ENCODE measurements at places on chromosomes 1 and 21.

DNA sequence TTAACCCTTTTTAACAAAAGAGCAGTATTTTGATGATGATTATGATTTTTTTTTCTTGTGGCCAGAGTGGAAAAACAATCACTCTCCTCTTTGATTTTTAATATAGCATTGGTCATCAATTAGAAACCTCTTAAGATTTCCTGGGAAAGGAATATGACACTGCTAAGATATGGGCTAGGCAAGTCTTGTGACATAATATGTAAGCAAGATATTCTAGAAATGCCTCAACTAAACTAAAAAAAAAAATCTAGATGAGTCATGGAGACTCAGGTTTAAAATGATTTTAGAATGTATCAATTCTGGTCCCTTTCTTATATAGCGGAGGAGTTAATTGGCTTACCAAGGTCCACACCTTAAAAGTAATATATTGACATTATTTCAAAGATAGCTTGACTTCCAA lies 60.3 kb upstream of the JUN start:
- no peak for DNase-seq

DNA sequence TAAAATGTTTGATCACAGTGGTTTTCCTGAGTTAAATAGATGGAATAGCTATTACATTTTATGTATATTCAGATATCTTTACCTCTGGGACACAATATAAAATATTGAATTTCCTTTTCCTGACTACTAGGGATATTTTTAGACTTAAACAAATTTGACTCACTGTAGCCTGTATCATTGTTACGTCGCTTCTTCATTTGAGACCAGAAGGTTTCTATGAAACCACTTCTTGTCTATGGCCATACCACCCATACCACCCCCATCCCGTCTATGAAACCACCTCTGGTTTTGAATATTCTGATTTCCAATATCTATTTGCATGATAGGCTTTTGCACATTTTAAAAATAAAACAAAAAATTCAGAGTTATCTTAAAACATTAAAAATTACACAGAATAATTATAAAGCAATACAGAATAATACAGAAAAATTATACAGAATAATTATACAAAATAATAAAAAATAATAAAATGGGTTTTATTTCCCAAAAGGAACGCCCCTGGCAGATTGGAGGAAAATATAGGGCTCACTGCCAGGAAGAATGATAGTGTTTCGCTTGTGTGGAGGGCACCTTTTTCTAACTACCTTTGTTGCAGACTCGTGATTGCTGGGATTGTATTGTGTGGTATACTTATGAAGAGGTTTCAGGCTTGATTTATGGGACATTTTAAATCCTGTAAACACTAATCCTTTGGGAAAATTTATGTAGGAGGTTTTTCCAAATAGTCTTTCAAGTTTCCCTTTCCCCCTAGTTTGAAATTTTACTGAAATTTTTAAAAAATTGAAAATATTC lies 4.7 kb downstream of the SPEN start:
- no peak for DNase-seq

- no peak for DNase-seq
Measured at GRCh38 chr1:166527752-166528151, 311.5 kb upstream of the POGK start.

DNA sequence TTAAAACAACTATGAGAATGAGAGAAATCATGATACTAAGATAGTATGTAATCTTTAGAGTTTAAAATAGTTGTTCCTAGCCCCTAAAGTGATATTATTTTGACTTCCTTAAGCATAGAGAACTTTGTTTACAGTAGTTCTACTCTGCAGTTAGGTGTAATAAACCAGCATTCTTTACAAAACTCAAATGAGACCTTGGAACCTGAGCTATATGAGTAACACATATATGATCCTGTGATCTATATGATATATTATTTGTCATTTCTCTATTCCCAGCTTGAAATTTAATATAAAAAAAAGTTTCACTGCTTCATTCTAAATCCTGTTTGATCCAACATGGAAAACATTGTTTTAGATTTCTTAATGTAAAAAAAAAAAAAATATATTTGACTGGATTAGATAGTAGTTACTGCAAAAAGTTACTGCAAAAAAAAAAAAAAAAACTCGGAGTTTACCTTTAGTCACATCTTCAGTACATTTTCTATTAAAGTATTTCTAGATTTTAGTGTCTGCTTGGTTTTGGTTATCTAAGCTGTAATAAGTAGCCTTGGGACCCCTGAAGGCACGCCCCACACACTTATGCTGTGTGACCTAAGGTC lies 463.8 kb downstream of the USP25 start:
- no peak for DNase-seq

DNA sequence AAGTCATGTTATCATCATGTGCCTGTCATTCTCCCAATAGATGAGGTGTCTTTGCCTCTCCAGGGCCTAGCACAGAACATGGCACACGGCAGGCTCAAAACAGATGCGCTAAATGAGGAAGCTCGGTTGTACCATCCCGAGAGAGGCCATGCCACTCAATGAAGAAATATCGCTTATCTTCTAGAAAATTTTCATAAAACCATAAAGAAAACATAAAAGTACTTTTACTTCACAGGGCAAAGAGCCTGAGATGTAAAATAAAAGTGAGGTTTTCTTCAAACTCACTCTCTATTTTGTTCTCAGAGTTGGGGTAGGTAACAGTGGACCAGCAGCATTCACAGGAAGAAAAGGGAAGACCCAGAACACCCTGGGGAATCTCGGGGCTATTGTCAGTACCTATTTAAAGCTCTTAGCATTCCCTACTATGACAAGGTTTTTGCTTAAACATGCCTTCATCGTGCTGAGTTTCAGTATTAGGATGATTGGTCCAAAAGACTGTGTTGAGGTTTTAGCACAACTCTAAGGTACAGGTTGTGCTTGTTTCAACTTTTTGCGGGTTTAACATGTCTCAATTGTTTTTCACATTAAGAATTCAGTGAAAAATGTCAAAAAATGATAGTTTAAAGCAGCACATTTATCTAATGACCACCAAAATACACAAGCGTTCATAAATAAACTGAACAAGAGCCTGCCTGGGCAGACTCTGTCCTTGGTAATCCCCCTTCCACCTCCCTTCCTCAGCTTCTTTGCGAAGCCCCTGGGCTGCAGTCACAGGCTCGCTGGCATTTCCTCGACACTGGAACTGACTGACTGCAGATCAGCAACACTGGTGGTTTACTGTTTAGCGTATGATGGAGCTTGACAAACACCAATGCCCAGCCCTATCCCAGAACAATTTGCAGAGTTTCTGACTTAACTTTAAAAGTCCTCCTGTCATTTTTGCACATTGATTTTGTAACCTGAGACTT lies 55.6 kb downstream of the COQ8A start:
- DNase-seq: no peak

- DNase-seq: peak; percentile 8
Measured at GRCh38 chr21:45818904-45819285, 162.7 kb upstream of the COL6A1 start.

DNA sequence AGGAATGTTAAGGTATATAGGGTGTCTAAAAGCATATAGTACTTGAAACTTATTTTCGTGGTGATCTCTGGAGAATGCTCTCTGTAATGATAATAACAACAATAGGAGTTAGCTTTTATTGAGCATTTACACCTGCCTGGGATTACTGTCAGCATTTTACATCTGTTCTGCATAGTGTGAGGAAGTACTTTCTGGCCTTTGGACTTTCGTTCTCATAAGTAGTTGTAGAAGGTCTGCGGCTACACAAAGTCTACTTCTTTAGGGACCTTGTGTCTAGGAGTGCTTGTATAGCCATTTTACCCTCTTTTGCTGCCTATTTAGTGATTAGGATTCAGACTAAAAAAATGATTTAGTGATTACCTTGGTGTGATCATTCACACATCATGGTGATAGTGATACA lies 103.6 kb upstream of the GPR52 start:
- DNase-seq: no peak

DNA sequence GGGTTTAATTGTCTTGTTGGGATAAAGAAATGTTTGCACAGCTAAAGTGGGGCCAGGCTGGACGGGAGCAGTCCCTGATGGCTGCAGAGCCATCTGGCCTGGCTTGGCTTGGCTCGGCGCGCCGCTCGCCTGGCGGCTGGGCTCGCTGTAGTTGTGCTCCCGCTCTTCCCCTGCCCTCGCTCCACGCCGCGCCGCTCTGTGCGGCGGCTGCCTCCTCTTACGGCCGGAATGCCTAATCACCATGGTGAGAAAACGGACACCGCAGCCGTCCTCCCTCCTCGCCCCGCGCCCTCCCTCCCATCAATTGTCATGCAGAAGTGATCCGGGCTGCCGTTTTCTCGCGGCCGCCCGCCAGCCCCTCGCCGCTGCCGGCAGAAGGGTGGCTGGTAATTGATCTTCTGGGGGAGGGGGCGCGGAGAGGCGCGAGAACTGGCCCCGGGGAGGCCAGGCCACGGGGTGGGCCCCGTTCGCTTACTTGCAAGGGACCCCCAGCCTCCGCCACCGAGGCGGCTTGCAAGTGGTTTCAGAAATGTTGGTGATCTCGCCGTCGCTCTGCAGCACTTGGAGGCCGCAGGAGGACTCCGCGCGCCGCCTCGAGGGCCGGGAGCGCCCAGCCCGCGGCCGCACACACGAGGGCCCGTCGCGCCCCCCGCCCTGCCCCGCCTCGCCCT lies 12.4 kb downstream of the RNF220 start:
- DNase-seq: peak; percentile 86

GRCh38 chr1:167248707-167249642 lies 28.3 kb downstream of the POU2F1 start:
- DNase-seq: no peak

DNA sequence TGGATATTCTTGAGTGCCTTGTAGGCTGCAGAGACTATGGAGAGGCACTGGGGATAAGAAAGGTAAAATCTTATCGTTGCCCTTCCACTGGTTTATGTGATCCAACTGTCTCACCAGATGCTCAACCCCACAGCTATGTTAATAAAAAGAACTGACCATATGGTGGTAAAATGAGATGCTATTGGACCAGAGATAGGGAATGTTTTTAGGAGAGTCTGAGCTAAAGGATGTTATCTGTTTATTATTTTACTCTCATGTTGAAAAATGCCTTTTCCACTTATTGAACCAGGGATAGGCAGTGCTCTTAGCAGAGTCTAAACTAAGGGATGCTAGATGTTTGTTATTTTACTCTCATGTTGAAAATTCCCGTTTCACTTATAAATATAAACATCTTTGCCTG lies 172.8 kb upstream of the GREM2 start:
- DNase-seq: no peak

- no peak for DNase-seq
Measured at GRCh38 chr1:55213151-55213884, 1.8 kb downstream of the USP24 start.

DNA sequence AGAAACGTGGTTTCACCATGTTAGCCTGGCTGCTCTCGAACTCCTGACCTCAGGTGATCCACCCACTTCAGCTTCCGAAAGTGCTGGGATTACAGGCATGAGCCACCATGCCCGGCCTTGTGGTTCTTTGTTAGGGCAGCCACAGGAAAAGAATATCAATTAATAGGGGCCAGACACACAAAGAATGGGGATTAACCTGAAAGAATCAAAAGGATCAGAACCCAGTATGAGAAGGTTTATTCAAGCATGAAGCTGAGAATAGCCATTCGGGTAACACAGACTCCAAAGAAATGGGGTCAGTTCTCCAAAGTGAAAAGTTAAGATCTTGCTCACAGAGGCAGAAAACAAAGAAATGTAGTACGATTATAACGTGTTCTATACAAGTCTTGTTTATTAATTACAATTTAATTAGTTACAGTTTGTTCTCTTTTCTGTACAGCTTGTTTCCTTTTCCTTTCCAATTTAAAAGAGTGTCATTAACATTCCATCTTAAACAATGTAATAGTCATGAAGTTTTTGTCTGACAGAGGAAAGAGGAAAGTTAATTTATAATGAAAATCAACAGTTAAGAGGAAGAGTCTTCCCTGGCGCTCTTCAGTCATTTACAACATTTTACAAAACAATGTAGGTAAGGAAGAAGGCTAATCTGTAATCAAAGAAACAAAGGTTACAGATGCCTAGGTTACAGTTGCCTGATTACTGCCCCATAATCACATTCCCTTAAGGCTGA lies 51.3 kb upstream of the SLC45A1 start:
- DNase-seq: no peak

DNA sequence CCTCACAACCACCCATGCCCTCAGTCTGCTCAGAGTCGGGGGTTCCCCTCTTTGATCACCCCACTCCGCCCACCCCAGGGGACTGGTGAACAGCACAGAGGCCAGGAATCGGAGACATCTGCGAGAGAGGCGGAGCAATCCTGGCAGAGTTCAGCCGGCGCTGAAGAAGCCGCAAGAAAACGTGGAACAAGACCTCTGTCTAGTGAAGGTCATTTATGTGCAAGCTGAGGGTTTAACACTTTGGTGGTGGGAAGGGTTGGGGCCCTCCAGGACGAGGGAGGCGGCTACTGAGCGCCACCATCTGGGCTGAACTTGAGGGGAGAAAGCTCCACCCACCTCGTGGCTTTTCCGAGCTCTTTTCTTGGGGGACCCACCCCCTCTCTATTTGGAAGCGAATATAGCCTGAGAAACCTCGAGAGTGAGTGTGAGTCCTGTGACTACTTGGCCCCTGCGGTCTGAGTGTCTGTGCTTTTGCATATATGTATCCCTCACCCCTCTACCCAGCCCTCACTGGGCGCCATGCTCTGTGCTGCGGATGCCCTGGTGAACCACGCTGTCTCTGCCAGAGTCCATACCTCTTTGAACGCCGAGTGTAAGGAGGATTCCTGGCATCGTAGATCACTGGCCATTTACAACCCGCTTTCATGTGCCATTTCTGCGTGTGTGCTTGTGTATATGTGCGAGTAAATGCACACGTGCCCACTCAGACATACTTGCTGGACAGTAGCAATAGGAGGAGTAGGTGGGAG lies 1.2 kb upstream of the EPHA10 start:
- peak; percentile 63 for DNase-seq

GRCh38 chr1:8189931-8190483 lies 127.9 kb upstream of the SLC45A1 start:
- peak; percentile 74 for DNase-seq

DNA sequence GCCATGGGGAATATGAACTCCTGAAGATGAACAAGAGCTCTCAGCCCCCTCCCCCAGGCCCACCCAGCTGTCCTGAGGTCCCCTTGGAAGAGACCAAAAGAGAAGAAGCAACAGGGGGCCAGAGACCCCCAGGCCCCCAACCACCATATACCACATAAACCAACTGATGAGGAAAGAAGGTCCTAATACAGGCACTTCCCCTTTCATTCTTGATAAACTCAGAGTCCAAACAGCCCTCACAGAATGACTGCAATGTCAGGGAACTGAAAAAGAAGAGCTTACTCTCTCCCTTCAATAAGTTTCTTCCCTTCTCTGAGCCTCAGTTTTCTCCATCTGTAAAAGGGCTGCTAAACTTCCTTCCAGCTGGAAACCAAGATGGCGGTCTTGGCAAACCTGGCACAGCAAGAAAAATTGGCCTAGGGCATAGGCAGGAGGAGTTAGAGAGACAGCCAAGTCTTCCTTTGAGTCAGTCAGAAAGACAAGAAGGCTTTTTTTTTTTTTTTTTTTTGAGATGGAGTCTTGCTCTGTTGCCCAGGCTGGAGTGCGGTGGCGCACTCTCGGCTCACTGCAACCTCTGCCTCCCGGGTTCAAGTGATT lies 90.5 kb downstream of the VWA5B1 start:
- no peak for DNase-seq

GRCh38 chr1:248757784-248758195 lies 2.2 kb upstream of the LYPD8 start:
- peak; percentile 89 for DNase-seq
